ENCODE measurements at places on chromosomes 3 and 15.

DNA sequence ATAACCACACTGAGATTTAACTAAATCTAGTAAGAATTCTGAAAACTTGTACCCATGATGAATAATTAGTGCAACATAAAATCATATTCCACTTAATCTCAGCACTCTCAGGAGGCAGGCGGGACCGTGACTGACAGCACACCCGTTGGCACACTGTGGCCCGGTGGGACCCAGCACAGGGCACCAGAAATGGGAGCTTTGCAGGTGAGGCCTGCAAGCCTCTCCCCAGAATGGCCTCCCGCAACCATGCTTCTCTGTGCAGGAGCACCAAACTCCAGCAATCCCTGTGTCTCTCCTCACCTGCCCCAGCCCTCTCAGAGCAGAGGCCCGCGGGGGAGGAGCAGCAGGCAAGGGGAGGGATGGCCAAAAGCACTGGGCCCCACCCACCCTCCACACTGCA is 31.5 kb upstream of the OCA2 start:
- no peak for DNase-seq

- no peak for DNase-seq
Measured at GRCh38 chr3:22886439-22887068, 316.6 kb upstream of the UBE2E2 start.

DNA sequence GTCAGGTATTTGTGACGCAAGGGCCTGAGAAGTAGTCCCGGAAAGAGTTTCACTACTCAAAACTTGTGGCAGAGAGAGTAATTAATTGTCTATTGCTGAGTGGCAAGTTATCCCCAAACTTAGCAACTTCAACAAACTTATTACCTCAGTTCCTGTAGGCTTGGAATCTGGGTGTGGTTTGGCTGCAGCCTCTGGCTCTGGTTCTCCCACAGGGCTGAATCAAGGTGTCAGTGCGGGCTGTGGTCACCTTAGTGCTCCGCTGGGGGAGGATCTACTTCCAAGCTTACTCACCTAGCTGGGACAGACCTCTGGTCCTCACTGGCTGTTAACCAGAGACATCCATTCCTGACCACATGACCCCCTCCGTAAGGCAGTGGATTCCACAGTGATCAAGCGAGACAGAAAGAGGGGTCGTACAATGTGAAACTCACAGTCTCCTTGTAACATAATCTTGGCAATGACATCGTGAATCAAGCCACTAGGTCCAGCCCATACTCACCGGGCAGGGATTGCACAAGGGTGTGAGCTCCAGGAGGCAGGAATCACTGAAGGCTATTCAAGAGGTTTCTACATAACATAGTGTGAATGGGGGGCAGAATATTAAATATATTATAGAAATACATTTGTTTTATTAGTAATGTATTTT is 138.3 kb downstream of the RYR3 start:
- no peak for DNase-seq

DNA sequence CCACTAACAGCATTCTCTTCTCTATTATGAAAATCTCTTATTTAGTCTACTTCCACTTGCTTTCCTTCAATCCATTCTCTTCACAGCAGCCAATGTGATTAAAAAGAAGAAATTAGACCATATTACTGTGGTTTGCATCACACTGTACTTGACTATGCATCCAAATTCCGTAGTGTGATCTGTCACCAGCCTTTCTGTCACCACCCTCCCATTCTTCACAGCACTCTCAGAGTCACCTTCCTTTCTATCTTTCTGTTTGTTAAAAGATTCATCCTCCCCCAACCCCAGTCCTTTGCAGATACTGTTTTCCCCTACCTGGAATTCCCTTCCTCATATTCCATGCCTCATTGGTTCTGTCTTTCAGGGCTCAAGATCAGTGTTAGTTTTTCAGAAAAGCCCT is 55.0 kb upstream of the ABHD10 start:
- DNase-seq: no peak

DNA sequence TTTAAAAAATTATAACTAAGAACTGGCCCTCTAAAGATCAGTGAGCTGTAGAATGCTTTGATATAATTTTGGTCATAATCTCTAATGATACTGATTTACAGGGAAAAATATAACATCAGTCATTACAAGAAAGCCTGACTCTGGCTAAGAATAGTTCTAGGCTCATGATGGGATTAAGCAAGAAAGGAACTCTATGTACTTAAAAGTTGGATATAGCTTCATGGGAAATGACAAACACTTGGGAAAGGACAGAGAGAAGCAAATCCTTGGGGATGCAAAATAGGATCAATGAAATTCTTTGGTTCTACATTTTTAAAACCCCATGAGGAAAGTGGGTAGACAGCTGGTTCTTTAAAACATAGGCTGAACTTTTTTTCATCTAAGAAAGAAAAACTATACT is 472.7 kb upstream of the NR2F2 start:
- no peak for DNase-seq

GRCh38 chr3:186080849-186081438 is 27.9 kb downstream of the ETV5 start:
- no peak for DNase-seq

DNA sequence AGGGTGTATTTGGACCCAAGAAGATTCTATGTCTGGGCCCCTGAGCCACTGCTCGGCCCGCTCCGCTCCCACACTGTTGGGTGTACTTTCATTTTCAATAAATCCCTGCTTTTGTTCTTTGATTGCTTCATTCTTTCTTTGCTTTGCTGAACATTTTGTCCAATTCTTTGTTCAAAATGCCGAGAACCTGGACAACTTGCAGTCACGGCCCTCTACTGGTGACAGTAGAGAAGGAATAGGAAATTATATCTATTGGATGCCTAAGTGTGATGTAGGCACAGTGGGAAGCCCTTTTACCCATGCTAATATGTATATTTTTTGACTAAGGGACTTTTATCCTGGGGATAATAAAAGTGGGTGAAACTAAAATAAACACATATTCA is 340.8 kb downstream of the LRRC3B start:
- no peak for DNase-seq

GRCh38 chr15:83030021-83030420 is 18.6 kb upstream of the C15orf40 start:
- no peak for DNase-seq

GRCh38 chr3:171781711-171782127 is 28.6 kb downstream of the PLD1 start:
- DNase-seq: no peak

DNA sequence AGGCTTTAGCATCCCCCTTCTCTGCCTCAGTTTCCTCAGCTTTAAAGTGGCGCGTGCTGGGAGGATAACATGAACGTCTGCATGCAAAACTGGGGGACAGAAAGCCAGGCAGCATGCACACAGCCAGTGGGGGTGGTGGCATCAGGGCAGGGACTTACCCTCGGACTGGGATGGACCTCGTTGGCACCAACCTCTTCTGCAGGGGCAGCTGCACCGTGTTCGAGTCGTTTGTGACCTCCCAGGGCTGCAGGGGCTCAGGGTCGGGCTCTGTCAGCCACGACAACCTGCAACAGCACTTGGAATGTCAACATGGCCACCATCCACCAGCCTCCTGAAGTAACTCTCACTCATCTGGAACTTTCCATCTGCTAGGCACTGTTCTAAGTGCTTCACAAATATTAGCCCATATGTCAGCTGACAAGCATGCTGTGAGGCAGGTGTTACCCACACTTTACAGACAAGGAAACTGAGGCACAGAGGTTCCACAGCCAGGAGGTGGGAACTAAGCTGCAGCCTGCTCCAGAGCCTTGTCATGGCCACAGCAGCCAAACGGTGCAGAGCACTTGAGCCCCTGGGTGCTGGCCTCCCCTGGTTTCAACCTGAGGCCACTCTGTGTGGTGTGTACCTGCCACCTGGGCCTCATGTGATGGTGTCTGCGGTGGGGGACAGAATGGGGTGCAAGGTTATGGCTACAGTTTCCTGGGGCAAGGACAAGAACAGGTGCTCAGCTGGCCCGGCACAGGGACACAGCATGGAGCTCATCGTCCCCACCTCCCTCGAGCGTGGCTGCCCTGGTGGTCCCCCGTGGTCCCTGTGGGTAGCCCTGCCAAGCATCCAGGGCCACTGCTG is 6.7 kb downstream of the C3orf22 start:
- no peak for DNase-seq

- no peak for DNase-seq
Measured at GRCh38 chr3:41580274-41580959, 381.1 kb downstream of the CTNNB1 start.

GRCh38 chr3:36698314-36698713 is 66.0 kb downstream of the DCLK3 start:
- no peak for DNase-seq

DNA sequence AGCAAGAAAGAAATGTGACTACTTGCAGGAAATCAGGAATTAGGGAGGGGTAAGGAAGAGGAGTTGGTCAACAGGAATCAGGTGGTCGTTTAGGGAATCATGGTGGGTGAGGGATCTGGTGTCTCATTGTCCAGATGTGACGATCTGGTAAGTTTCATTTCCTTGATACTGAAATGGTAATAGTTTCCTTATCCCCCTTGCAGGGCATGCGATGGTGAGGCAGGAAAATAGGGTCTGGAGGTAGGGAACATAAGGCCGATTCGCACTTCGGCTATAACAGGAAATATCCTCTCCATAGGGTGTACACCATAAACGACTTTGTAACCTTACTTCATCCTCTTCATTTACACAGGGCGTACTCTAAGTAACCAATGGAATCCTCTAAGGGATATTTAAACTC is 574 bp upstream of the LRRC34 start:
- peak; percentile 44 for DNase-seq

DNA sequence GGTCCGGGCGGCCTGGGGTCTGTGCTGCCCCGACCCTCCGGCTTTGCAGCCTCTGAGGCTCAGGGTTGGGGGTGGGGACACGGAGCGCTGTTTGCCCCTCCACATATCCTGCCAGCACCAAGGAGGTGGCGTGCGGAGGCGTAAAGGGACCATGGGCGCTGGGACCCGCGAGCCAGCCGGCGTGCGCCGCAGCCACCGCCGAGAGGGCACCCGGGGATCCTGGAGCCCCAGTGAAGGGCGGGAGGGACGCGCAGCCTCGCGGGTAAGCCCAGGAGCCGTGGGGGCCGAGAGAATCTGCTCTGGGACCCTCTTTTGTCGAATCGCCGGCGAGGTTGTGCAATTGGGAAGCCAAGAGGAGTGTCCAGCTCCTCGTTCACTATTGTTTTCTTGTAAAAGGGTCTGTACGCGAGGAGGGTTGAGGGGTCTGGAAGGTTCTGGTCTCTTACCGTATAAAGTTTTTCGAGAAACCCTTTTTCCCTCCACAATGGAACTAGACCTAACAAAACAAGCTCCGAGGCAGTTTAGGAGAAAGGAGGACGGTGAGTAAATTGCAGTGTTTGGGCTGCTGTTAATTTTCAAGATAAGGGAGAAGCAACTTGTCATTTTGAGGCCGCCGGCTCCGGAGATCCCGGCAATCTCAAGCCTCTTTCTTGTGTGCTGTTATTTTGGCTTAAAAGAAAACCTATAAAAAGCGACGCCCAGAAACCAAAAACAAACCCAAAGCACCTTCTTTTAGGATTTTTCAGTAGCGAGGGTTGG is 29.9 kb upstream of the ST3GAL6 start:
- no peak for DNase-seq

DNA sequence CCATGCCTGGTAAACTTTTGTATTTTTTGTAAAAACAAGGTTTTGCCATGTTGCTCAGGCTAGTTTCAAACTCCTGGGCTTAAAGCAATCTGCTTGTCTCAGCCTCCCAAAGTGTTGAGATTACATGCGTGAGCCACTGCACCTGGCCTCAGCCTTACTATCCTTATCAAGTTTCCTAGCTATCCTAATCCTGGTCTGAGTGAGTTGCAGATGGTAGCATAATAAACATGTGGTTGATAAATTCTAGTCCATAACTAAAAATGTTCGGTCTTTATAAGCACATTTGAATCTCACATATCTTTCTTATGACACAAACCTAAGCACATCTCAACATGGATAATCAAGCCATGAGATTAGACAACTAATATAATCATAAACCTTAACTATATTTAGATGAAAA is 18.5 kb downstream of the NPHP3 start:
- DNase-seq: no peak

GRCh38 chr3:18890449-18890848 is 257.9 kb upstream of the KCNH8 start:
- DNase-seq: no peak

DNA sequence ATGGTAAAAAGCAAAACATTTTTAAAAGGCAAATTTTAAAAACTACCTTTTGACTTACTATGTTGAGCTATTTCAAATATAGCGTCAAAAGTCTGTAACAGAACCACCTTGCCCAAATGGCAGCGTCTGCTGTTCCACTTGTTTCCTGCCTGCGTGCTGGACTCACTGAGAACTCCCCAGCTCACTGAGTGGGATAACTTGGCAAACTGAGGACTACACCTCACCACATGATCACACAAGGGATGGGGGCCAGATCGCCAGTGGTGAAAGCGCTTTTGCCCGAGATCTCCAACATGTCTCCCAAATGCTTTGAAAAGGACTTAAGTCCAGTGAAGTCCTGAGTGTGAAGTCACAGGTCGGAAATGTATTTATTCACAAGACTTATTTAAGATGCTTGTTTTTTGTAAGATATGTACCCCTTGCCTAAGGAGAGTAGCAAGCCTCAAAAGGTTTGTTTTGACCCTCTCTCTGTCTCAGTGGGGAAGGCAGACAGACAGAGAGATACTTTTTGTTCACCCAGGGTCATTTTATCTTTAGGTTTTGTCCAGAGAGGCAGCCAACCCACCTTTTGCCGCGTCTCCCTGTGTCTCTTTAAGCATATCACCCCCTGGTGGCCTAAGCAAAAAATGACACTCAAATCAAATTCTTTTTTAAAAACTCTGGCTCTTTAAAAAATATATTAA is 192.6 kb downstream of the PDZRN3 start:
- peak; percentile 23 for DNase-seq

- peak; percentile 52 for DNase-seq
Measured at GRCh38 chr3:10371167-10371566, 50.3 kb upstream of the SEC13 start.

GRCh38 chr3:71087143-71088018 is 496.1 kb downstream of the FOXP1 start:
- DNase-seq: no peak

- no peak for DNase-seq
Measured at GRCh38 chr3:45313743-45314403, 74.5 kb upstream of the LARS2 start.

DNA sequence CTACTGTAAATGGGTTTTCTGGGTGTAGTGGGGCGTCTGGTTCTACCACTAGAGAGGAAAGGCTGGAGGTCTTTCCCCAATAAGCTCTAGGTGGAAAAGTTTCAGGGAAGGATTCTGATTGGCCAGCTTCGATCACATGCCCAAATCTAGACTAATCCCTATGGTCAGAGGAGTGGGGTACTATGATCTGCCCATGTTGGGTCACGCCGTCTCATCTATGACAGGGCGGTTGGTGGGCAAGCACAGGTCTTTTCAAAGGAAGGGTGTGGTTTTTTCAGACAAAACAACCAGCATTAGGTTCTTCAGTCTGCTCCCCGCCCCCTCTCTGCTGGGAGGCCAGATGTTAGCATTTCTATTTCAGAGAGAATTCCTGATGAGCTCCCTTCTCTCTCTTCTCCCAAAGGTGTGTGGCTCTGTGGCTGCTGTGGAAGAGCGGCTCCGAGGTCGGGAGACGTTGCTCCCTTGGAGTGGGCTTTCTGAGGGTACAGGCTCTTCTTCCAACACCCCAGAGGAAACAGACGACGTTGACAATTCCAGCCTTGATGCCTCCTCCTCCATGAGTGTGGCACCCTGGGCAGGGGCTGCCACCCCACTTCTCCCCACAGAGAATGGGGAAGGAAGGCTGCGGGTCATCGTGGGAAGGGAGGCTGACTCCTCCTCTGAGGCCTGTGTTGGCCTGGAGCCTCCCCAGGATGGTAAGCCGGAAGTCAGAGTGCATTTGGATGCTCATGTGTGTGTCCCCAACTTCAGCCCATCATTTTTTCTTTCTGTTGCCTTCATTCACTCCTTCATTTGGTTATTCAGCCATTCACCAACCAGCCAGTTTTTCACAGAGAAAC is 9.7 kb upstream of the TATDN2 start:
- no peak for DNase-seq
